ENCODE measurements at places on chromosomes 5 and 9.

- H3K4me3 ChIP-seq = no peak overlapping the region
- H3K36me3 ChIP-seq = no peaks in the 10 kb centered on the region
- DNase-seq = no peak
- H3K4me1 ChIP-seq = peaks cover 6% of the 10 kb centered on the region
- H3K27me3 ChIP-seq = peaks cover 18% of the 10 kb centered on the region
Measured at GRCh38 chr9:130409246-130409645, 35.5 kb upstream of the ASS1 start.

GRCh38 chr9:91033797-91034196 is 232.2 kb downstream of the SYK start:
- no peak overlapping the region for H3K4me3 ChIP-seq
- no peak overlapping the region for H3K27ac ChIP-seq
- H3K36me3 ChIP-seq = no peaks in the 10 kb centered on the region
- DNase-seq = peak; percentile 29

DNA sequence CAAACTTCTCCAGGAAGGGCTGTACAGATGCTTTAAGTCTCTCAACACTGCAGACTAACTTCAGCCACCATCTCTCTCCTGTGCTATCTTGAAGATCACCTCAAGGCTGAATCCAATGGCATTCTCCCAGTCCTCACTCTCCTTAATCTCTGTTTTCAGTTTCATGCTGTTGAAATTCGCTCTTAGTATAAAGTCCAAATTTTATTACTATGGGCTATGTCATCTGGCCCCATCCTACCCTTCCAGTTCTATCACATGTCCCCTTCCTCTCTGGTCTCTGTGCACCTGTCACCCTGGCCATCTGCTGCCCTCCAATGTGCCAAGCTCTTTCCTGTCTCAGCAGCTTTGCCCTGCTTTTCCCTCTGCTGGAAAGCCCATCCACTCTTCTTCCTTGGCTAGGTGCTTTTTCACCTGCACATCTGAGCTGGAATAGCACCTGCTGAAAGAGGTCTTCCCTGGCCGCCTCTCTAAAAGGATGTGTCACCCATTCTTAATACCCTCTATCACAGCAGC is 284.7 kb upstream of the MAP3K1 start:
- no peak overlapping the region for H3K4me3 ChIP-seq
- H3K4me1 ChIP-seq = peaks cover 15% of the 10 kb centered on the region
- no peaks in the 10 kb centered on the region for H3K36me3 ChIP-seq
- H3K27me3 ChIP-seq = no peaks in the 10 kb centered on the region
- H3K27ac ChIP-seq = peak overlapping the region; percentile 11

DNA sequence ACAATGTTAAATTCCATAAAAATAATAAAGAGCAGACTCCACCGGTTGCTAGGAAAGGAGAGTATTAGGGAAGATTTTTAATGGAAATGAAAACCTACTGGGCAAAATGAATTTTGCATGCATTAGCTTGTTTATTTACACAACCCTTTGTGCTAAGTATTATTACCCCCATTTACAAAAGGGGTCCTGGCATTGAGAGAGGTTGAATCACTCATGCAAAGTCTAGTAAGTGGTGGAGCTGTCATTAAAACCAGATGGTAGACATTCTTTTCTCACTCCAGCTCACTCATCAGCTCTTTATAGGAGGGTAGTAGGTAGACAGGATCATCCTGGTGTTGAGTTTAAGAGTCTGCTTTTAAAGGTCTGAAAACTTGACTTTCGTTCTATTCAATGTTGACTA is 395.1 kb downstream of the PLK2 start:
- H3K4me1 ChIP-seq = peaks cover 39% of the 10 kb centered on the region
- no peak for DNase-seq
- H3K36me3 ChIP-seq = no peaks in the 10 kb centered on the region
- no peak overlapping the region for H3K27ac ChIP-seq

- H3K27me3 ChIP-seq = peaks cover 7% of the 10 kb centered on the region
- peak; percentile 71 for DNase-seq
- peak overlapping the region; percentile 46 for H3K4me3 ChIP-seq
- H3K36me3 ChIP-seq = peaks cover 13% of the 10 kb centered on the region
Measured at GRCh38 chr9:87140605-87141109, 193.4 kb upstream of the GAS1 start.

GRCh38 chr9:106897236-106897635 is 34.3 kb downstream of the ZNF462 start:
- H3K36me3 ChIP-seq = peaks cover 94% of the 10 kb centered on the region
- DNase-seq = no peak

DNA sequence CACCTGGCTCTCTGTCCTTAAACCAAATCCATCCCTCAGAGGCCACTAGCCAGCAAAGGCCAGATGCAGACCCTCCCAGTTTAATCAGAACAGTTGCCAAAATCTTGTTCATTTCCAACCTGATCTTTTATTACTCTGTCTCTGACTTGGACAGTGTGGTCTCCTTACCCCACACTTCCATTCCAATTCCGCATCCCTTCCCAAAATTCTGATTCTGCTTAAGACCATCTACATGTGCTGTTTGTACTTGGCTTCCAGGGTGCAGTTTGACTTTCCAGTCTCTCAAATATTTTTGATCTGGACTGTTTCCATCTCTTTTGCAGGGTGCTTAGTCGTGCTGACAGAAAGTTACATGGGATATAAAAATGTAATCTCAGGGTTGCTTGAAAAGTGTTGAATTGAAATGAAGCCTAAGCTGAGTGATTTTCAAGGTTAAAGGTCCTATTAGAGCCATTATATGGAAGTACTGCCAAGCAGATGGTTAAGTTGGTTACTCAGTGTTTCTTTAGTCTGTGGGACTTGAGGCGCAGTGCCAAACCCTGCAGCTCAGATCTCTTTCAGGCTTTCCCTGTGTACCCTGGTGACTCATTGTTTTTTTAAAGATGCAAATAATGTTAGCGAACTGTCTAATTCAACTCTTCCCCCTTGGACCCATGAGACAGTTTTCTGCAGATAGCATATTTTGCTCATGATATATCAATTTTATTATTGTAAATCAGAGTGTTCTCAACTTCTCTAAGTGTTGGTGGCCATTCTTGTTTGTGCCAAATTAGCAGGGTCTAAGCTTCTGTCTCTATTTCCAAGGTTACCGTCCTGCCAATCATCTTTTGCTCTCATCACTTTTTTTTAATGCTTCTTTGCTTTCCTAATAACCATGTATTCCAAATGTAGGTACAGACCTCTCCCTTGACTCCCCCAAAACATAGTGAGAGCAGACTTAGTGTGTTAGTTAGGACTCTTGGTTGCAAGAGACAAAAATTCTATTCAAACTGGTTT is 18.2 kb upstream of the DCP2 start:
- peaks cover 4% of the 10 kb centered on the region for H3K36me3 ChIP-seq
- DNase-seq = no peak
- H3K27ac ChIP-seq = peak overlapping the region; percentile 1
- no peak overlapping the region for H3K4me3 ChIP-seq

- H3K36me3 ChIP-seq = no peaks in the 10 kb centered on the region
- H3K27ac ChIP-seq = peak overlapping the region; percentile 91
- no peaks in the 10 kb centered on the region for H3K27me3 ChIP-seq
- H3K4me1 ChIP-seq = no peaks in the 10 kb centered on the region
Measured at GRCh38 chr5:124740071-124740470, 6.4 kb downstream of the ZNF608 start.

GRCh38 chr5:67537439-67538148 is 341.0 kb upstream of the CD180 start:
- H3K27ac ChIP-seq = no peak overlapping the region
- peaks cover 20% of the 10 kb centered on the region for H3K4me1 ChIP-seq
- no peak for DNase-seq
